SK-MEL-5 (cell line): ENCODE measurements at places on chromosomes 13 and 19.

GRCh38 chr13:43728421-43728820 lies 58.4 kb downstream of the ENOX1 start:
- DNase-seq: no peak

DNA sequence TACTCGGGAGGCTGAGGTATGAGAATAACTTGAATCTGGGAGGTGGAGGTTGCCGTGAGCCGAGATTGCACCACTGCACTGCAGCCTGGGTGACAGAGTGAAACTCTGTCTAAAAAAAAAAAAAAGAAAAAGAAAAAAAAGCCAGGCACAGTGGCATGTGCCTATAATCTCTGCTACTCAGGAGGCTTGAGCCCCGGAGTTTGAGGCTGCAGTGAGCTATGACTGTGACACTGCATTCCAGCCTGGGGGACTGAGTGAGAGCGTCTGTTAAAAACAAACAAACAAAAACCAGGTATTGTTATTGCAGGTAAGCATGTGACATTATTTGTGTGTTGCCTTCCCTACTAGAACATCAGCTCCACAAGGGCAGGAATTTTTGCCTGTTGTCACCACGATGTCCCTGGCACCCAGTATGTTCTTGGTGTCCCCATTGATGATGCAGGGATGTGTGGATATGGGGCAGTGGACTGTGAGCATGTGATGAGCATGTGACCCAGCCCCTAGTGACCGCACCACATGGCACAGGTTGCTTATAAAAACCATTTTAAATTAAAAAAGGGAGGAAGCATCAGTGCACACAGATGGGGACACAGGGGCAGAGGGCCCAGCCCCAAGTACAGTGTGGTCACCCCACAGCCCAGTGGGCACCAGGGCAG lies 1.6 kb upstream of the KANK2 start:
- DNase-seq: no peak

- DNase-seq: peak; percentile 9
Measured at GRCh38 chr19:2536461-2536860, 60.5 kb downstream of the GADD45B start.

DNA sequence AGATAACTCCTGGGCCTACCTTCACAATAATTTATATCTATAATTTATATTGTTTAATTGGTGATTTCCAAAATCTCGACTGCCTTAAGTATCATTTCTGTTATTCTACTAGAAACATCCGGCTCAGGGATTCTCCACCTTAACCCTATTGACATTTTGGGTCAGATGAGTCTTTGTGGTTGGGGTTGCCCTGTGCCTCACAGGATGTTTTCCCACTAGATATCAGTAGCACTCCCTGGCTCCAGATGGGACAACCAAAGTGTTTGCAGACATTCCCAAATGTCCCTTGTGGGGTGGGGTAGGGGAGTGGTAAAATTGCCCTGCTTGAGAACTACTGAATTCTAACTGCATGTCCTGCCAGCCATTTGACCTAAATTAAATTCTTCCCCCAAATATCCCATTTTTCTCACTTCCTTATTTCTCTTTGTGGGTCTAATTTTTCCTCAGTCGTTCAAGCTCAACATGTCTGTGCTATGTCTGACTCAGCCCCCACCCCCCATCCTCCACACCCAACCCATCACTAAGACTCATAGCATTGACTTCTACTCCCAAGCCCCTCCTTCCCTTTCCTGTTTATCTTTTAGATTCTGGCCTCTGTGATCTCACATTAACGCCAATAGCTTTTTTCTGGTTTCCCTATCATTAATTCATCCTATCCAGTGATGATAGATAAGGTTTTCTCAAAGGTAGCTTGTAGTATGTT lies 545.1 kb downstream of the EFNB2 start:
- no peak for DNase-seq

GRCh38 chr19:1294688-1295087 lies 9.0 kb downstream of the EFNA2 start:
- DNase-seq: no peak

DNA sequence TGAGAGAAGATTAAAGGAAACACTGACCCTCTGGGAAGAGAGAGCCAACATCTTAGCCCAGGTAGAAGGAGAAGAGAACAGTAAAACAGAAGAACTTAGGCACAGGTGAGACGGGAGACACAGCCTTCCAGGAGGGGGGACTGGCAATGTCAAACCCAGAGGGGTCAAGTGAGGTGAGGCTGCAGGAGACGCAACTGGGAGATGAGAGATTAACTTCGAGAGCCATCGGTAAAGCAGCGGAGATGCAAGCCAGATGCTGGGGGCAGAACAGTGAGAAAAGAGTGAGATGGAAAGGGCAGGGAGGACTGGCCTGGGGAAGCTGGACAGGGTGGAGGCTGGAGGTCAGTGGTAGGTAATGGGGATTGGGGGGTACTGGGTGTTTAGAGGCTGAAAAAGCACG lies 5.2 kb downstream of the INSR start:
- no peak for DNase-seq

DNA sequence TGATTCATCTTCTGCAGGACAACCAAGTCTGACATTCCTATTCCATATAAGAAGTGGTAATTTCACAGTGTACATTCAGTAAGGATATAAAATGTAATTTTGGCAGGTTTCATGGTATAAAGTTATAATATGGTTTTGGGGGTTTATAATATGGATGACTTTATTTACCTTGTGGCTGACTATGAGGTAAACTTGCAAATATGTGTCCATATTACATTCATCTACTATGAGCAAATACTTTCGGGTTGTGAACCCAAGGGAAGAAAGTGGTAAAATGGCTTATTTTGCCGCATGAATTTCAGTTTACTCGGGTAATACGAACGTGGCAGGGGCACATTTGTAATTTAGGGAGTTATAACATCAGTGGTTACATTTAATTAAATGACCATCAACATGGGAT lies 86.7 kb upstream of the TNFSF11 start:
- no peak for DNase-seq

GRCh38 chr19:46478356-46478986 lies 7.1 kb upstream of the PNMA8A start:
- peak; percentile 41 for DNase-seq
